ENCODE measurements at places on chromosomes 3 and 15. TPM values are rescaled to one million over a fixed set of nuclear protein-coding genes. Genes with fewer than 3 reads are reported as not detected.
A peak's percentile ranks its signal among the peaks of the same experiment; 100 is the strongest.

DNA sequence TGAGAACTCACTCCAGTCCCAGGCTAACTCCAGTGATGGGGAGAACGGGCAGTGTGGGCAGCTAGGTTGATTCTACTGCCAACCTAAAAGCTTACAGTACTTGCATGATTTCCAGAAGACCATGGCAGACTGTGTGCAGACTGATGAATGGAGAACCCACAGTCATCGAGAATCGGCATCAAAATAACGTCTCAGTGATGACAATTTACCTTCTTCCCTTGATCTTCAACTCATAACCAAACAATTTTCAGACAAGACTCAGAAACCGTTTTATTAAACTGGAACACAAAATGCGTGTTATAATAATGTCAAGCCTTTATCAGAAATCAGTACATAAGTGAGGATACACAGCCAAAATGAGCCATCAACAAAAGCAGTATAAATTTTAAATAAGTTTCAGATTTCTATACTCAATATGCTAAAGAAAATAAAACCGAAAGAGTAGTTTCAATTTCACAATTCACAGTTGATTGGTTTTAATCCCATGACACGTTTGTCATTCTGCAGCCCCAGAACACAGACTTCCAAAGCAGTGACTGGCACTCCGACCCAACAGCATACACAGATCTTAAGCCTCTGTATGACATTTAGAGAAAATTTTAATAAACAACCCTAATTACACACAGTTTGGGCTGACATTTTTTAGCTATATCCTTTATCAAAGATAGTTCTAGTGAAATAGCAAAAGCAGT, 54.5 kb downstream of the ZMAT3 start:
- DNase-seq: no peak

Gene ARHGAP11A
- polyA plus RNA-seq: 34.7 TPM

- no peak for DNase-seq
Measured at GRCh38 chr15:40102897-40103858, 5.5 kb downstream of the BMF start.

GRCh38 chr3:98529856-98530459, 1.8 kb upstream of the GPR15 start:
- DNase-seq: no peak

DNA sequence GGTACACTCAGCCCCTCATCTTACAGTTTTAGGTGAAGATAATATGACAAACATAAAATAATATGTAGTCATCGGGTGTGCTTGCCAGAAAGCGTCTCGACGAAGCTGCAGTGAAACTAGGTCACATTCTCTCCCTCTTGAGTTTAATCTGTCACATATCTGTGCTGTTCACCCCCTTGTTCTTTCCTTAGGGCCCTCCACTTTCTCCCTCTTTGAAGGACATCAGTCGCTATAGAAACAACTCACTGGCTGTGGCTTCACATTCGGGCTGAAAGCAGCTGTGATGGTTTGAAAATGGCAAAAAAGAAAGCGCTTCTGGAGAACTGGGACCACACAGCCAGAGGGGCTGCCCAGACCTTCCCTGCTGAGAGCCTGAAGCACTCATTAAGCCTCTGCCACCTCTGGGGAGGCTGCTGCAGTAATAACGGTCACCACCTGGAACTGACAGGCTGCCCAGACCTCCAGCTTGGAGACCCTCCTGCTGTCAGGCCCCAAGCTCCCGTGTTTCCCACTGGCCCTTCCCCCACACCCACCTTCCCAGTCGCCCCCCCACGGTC, 50.3 kb downstream of the ABTB1 start:
- DNase-seq: no peak

DNA sequence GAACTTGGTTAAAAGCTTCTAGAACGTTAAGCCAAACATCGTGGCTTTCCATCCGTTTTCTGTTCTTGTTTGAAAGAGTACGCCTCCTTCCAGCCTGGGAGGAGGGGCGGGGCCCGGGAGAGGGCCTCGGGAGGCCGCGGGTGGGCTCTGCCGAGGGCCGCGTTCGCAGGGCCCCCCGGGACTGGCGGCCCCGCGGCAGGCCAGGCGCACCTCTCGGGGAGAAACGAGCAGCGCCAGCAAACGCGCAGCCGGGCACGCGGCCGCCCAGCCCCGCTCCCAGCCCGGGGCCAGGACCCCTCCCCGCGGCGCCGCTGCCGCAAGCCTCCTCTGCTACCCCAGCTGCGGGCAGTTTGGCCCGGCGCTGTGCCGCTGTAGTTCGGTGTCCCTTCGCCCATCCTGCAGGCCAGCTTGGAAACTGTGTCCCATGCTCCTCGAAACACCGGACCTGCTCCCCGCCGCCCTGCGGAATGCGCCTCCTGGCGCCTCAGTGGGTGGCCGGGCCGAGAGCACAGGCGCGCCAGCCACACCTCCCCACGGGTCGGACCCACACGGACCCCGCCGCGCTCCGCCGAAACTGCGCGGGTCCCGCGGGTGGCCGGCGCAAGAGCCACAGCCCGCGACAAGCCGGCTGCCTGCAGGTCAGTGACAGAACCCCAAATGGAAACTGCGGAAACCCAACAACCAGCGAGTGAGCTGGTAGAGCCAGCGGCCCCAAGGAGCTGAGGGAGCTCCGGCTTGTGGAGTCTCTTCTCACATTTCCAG, 2.3 kb downstream of the OCA2 start:
- no peak for DNase-seq

DNA sequence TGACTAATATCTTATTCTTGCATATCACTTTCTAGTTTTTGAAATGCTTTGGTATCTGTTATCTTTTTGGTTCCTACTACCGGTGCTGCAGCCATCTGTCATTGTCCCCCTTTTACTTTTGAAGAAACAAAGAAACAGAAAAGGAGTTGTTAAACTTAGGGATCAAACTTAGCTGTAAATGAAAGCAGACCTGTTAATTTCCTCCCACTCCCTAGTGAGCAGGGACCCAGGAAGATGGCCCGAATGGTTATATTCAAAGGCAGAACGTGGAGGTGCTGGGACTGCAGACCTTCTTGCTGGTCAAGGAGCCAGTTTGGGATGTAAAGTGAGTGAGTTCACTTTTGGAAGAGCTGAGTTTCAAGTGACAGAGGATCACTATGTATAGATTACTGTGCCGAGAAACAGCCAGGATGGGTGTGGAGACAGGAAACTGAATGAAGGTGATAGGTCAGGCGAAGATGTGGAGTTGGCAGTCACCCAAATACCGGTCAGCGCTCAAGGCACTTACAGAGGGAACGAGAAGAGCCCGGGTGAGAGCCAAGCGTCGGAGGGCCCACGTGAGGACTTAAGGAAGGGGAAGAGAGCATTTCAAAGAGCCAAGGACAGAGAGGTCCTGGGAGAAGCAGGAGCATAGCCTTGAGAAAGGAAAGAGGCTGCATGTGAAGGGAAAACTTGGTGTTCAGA, 20.1 kb downstream of the KBTBD8 start:
- no peak for DNase-seq

- no peak for DNase-seq
Measured at GRCh38 chr3:170751899-170752293, 118.1 kb downstream of the RPL22L1 start.

DNA sequence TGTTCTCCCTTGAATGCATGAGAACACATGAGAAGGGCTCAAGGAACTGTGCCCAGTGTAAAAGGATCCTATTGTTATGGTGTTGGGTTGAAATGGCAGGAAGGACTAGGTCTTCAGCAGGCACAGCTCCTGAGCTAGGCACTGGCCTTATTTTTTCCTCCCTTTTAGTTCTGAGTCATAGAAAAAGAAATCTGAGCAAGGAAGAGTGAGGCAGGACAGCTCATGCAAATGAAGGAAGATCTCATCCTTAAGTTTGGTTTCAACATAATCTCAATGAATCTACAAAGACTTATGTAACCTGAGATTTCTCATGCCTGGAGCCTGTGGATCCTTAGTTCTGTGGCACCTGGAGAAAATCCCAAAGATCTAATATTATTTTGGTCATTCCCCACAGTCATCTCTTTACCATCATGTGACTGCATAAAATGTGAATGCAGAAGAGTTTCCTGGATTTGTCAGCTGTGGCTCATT, 188.6 kb upstream of the TBL1XR1 start:
- no peak for DNase-seq

DNA sequence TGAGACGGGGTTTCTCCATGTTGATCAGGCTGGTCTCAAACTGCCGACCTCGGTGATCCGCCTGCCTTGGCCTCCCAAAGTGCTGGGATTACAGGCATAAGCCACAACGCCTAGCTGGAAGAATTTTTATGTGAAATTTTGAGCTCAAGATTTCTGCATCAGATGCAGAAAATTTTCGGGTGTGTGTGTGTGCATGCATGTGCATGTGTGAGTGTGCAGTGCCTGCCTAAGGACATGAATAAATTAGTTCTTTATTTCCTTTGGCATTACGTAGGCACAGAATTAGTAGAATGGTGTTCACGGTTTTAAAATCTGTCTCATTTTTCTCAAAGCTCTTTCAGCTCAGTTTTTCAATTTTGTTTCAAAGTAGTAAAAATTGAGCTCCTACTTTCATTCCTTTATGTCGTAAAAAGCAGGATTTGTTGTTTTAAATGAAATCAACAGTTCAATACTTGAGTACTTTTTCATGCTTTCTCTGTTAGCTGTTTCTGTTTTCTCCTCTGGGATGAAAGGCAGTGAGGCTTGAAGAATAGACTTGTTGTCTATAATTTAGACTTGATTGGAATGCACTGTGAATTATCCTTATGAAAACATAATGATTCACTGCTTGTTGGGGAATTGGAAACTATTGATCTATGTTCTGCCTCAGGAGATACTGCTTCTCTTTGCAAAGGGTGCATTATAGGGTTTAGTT, 23.3 kb upstream of the RAB11A start:
- DNase-seq: no peak

- DNase-seq: no peak
Measured at GRCh38 chr3:160981217-160981938, 123.8 kb downstream of the B3GALNT1 start.

Gene RBP2
- polyA plus RNA-seq: 0.18 TPM

Gene CCNB2
- polyA plus RNA-seq: 46.9 TPM

- DNase-seq: no peak
Measured at GRCh38 chr3:36149447-36149865, 230.8 kb upstream of the STAC start.

Gene KBTBD8
- 1.5 TPM for polyA plus RNA-seq

GRCh38 chr3:71066849-71067261, 516.7 kb downstream of the FOXP1 start:
- no peak for DNase-seq

GRCh38 chr3:128270559-128271492, 117.5 kb downstream of the EEFSEC start:
- DNase-seq: no peak

- no peak for DNase-seq
Measured at GRCh38 chr3:40763807-40764206, 239.0 kb downstream of the ZNF621 start.

Gene PLSCR5
- polyA plus RNA-seq: not detected

Gene PTH1R
- 179 TPM for polyA plus RNA-seq

GRCh38 chr15:76994001-76994400, 925 bp upstream of the PSTPIP1 start:
- DNase-seq: no peak

DNA sequence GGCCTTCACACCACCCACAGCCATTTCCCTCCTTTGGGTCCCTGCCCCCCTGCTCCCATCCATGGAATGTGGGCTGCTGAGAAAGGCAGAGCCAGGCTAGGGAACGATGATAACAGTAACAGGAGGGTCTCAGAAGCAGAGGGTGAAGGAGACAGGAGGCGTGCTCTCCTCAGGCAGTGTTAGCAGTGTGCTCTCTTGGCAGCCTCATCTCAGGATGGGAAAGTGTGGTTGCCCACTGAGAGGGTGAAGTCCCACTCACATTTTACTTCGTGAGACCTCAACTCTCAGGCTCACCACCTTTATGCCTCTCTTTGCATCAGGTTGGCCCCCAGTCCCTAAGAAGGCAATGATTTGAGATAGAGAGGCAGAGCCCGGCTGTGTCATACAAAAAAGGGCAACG, 24.5 kb downstream of the TIGIT start:
- DNase-seq: no peak

Gene FBXO40
- 0.06 TPM for polyA plus RNA-seq

DNA sequence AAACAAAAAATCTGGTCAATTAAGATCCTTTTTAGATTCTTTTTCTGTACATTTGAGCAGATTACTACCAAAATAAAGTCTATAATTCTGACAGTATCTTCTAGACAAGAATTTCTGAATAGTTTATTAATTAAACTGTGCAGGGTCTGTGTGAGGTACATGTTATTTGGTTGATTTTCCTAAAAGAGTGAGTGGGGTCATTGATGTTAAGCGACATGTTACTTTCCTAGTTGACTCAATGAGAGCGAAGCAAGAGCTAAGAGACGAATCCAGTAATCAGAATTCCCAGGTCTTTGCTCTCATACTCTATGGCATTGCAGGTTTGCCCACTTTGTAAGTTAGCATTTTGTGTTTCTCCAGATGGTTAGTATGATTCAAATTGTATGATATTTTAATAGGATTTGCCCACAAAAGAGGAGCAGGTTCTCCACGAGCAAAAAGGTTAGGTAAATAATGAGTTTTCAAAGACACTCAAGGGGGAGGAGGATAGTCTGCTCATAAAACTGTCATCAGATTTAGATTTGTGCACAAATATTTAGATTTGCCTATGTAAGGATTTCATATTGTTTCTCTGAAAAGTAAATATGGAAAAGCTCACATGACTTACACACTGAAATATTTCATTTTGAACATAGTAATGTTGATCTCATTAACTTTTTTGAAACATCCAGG, 217.2 kb upstream of the CGNL1 start:
- no peak for DNase-seq

GRCh38 chr15:68991723-68992122, 22.8 kb upstream of the NOX5 start:
- DNase-seq: peak; percentile 21

GRCh38 chr15:85840802-85841152, 46.1 kb upstream of the KLHL25 start:
- DNase-seq: no peak

DNA sequence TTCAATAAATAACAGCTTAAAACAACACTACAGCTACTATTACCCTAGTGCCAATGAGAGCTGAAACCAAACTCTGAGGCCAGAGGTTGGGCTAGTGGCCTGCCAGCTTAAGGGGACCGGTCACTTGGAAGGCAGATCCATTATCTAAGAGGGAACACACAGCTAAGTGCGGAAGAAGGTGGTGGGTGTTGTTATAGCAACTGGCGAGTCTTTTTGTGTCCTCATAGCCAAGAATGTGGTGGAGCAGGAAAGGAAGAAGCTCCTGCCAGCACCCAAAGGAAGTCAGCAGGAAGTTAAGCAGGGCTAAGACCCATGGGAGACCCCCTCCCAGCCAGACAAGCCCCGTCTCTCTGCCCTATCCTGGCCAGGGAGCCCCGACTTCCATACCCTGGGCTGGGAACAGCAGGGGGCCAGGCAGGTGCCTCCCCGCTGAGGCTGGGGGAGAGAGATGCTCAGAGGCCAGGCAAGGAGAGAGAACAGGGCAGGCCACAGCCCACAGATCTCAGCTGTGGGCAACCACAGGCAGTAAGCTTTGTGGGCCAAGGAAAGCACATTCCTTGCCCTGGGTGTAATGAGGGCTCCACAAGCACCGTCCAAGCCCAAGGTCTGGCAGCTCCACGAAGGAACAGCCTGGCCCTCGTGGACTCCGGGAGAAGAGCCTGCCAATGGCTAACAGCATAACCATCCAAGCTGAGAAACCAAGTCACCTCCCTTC, 34.0 kb upstream of the HRH1 start:
- no peak for DNase-seq

DNA sequence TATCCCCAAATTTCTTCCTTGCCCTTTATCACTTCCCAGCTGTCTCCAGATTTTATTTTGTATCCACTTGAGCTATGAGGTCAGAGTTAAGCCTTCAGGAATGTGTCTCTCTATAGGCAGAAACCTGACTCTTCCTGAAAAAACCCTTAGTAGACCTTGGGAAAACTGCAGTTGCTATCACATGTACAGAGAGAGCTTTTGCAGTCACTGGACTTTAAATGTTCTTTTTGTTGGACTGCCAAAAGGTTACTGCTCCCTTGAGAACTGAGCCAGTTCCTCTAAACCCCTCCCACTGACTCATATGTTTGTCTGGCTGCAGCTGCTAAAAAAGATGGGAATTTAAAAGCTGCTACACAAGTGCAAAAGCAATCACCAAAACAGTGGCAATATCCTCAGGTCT, 169.1 kb upstream of the CCDC54 start:
- peak; percentile 75 for DNase-seq

Measured in right renal cortex interstitium (tissue), 3 donors.